AG09319 (cell line): ENCODE measurements at places on chromosomes 12 and 14.

GRCh38 chr14:24876996-24877395, 173.0 kb downstream of the STXBP6 start:
- no peak for DNase-seq

GRCh38 chr12:113399490-113399889, 4.2 kb downstream of the SDS start:
- DNase-seq = no peak

DNA sequence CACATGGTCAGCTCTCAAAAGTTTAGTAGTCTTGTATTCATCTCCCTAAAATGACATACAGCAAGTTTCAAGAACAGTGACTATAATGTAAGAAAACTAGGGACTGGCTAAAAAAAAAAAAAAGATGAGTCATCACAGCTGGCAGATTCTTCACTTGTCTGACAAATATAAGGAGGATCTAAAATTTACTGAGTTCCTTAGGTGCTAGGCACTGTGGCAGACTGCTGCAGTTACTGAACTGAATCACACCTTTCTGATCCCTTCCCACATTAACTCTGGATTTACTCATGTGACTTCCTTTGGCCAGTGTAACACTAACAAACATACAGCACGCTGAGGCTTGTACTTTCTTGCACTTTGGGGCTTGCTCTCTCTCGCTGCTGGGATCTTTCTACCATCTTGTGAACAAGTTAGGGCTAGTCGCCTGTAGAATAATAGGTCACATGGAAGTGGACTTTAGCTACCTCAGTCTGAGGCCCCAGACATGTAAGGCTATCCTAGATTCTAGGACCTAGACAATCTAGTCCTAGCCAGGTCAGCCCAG, 32.1 kb downstream of the BAZ1A start:
- peak; percentile 24 for DNase-seq

DNA sequence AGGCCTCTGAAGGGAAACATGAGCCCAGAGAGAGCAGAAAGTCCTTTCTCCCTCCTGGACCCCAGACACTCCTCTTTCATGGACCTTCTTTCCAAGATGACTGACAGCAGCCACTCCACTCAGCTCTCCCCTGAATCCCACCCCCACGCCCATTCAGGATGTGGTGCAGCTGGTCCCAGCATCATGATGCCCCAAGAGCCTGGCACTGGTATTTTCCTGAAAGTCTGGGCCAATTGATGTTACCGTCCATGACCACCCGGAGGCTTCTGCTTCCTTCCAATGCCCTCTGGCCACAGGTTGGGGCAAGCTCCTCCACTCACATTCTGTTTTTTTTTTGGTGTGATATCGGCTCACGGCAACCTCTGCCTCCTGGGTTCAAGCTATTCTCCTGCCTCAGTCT, 112.6 kb downstream of the CALM1 start:
- no peak for DNase-seq

DNA sequence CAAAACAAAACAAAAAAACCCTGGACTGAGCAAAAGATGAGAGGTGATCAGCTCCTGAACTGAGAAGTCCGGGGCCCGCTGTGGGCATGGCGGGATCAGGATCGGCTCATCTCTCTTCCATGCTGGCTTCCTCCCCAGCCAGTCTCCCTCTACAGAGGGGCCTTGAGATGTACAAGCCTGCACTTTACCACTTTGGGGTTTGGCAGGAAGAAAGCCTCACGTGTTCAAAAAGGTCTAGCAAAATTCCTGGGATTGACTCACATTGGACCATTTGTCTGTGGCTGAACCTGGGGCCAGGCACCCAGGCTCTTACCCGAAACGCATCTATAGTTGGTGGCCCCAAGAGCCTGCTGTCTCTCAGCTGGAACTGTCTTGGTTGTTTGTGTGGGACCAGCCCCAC, 89.0 kb downstream of the SLC24A4 start:
- no peak for DNase-seq
